ENCODE measurements at places on chromosomes 7 and 10. TPM values are rescaled to one million over a fixed set of nuclear protein-coding genes. Genes with fewer than 3 reads are reported as not detected.

Gene SEMA3C
- total RNA-seq, result 0.16 TPM

Gene BBS9
- 7.1 TPM for total RNA-seq

Gene CLDN3
- 2.6 TPM for total RNA-seq

Gene FEZF1
- not detected for total RNA-seq

Gene FGL2
- 0.16 TPM for total RNA-seq

Gene CALML3
- not detected for total RNA-seq

Gene PNLIPRP1
- not detected for total RNA-seq

Gene SPDYE11
- not detected for total RNA-seq

Gene DUSP5
- total RNA-seq, result 19.3 TPM

Gene ELMO1
- 72.2 TPM for total RNA-seq

Gene DKK1
- total RNA-seq, result 21.4 TPM

Gene AKR1C8
- 0.16 TPM for total RNA-seq

Gene DGKB
- not detected for total RNA-seq

Gene GTF2IRD2
- 1.9 TPM for total RNA-seq

Gene NRP1
- 165 TPM for total RNA-seq

Gene IQUB
- 0.31 TPM for total RNA-seq

Gene SPDYE5
- not detected for total RNA-seq

Gene DNA2
- total RNA-seq, result 8.3 TPM

Gene EGFR
- total RNA-seq, result 0.97 TPM

Gene NME8
- total RNA-seq, result not detected

Gene ORC5
- 11.2 TPM for total RNA-seq
